ENCODE measurements at places on chromosomes 6 and 20.

- DNase-seq: no peak
These were observed 268.0 kb downstream of the HACE1 start for GRCh38 chr6:104591573-104592334.

DNA sequence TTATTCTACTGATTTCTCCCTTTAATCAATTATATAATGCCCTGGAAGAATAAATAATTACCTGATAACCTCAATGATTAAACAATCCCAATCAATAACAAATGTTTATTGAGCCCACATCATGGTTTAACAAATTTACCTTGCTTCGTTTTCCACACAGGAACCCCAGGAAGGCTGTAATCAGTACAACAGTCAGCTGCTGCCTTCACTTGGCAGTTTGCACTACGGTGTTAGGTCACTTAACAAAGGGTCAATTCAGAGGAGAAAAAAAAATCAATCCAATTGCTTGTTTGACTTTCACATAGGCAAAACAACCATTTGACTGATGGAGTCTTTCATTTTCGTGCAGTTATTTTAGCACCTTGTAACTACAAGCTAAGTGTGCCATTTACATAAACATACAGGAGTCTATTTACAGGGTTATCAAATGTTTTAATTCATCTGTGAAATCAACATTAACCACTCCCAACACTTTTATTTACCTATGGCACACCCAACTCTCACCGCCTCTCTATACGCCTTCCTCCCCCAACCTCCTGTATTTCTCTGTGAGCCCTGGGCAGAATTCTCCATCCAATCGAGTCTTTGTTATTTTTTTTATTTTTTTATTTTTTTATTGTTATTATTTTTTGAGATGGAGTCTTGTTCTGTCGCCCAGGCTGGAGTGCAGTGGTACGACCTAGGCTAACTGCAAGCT is 140.4 kb upstream of the TAB2 start:
- no peak for DNase-seq

DNA sequence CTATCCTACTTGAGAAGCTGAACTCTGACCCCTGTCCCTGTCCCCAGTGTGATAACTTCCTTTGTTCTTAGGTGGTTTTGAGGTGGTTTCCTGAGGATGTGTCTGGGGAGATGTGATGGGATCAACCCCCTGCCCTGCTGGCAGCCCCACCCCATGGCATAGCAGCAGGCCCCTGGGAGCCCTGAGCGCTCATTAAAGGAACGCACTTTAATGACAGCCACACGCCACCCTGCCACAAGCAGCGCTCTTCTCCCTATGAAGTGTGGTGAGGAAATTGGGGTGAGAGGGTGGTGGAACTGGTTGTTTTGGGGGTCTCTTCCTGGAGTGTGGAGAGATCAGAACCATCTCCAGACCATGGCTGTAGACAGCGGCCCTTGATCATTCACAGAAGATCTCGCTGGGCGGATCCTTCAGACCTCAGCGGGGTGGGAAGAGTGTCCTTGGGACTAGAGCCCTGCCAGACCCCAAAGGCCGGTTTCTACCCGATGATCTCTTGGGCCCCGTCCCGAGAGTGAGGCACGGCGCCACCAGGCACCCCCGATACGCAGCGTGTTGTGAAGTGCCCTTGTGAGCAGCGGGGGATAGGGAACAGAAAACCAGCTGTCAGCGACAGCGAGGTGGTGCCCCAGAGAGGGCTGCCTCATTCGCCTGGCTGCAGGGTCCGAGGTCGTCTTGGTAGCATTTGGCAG is 45.4 kb downstream of the SYNJ2 start:
- no peak for DNase-seq

DNA sequence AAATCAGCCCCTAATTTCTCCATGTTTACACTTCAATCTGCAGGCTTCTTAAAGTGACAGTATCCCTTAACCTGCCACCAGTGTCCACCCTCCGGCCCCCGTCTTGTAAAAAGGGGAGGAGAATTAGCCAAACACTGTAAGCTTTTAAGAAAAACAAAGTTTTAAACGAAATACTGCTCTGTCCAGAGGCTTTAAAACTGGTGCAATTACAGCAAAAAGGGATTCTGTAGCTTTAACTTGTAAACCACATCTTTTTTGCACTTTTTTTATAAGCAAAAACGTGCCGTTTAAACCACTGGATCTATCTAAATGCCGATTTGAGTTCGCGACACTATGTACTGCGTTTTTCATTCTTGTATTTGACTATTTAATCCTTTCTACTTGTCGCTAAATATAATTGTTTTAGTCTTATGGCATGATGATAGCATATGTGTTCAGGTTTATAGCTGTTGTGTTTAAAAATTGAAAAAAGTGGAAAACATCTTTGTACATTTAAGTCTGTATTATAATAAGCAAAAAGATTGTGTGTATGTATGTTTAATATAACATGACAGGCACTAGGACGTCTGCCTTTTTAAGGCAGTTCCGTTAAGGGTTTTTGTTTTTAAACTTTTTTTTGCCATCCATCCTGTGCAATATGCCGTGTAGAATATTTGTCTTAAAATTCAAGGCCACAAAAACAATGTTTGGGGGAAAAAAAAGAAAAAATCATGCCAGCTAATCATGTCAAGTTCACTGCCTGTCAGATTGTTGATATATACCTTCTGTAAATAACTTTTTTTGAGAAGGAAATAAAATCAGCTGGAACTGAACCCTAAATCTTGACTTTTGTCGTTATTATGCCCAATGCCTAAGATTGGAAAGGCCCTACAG is 4.5 kb downstream of the SOX4 start:
- DNase-seq: no peak

- no peak for DNase-seq
These were observed 41.8 kb downstream of the ATXN1 start for GRCh38 chr6:16719488-16719887.

GRCh38 chr6:4942673-4943009 is 61.2 kb downstream of the RPP40 start:
- DNase-seq: no peak
